GM12865 (cell line): ENCODE measurements at places on chromosomes 5 and 9.

DNA sequence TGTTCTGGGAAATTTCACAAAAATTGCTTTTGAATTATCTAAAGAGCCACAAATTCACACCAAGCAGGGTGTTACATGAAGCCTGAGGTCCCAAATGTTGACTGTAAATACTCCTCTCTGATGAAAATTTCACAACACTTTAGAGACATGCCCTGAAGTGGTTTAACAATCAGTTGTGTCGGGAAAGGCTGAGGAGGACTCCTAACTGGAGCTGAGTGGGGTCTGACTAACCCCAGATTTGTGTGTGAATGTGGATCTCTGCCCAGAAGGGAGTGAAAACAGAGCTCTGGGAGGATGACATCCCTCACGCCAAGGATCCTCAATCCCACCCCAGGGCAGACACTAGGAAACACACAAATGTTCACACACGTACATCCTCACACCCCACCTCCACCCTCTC, 31.1 kb upstream of the GRXCR2 start:
- DNase-seq: no peak

- DNase-seq: no peak
Observed at GRCh38 chr9:89435071-89435823, 62.7 kb downstream of the SEMA4D start.

DNA sequence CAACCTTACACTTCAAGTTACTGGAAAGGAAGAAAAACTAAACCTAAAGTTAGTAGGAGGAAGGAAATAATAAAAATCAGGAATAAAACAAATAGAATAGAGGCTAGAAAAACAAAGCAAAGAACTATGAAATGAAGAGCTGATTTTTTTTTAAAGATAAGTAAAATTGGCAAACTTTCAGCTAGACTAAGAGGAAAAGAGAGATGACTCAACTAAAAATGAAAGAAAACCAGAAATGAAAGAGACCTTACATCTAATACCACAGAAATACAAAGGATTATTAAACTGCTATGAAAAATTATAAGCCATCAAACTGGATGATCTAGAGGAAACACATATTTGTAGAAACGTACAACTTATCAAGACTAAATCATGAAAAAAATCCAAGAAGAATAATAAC, 60.0 kb downstream of the PRRC1 start:
- no peak for DNase-seq

DNA sequence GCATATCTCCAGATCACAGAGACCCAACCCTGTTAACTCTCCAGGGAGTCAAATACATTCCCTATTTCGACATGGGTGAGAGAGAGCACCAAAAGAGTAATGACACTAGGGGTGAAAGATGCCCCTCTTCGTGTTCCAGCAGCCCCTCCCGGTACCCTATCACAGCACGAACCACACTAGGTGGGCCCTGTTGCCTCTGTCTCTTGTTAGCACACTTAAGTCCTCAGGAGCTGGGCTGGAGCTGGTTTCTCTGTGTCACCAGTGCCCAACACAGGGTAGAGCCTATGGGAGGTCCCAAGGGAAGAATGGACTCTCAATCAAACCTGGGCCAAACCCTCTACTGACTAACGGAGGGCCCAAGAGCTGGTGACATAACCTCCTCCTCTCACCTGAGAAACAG, 1.2 kb downstream of the CDK20 start:
- DNase-seq: no peak

- DNase-seq: no peak
Observed at GRCh38 chr9:92191801-92192200, 76.6 kb upstream of the SPTLC1 start.

GRCh38 chr5:134821841-134822240, 23.9 kb upstream of the C5orf24 start:
- no peak for DNase-seq

DNA sequence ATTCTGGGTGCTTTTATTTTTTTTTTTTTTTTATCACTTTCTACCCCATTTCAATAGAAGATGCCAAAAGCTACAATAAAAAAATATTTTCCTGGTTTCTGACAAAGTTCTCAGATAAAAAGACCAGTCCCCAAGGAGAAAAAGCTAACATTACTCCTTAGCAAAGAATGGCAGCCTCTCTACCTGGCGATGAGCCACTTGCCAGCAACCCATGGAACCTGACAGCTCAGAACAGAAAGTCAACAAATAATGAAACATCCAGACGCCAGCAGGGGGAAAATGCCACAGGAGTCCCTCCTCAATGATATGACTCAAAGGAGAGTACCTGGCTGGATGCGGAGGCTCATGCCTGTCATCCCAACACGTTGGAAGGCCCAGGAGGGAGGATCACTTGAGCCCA, 123.2 kb downstream of the MYO10 start:
- DNase-seq: no peak
